Esophagus squamous epithelium (tissue), 5 donors: ENCODE measurements at places on chromosomes 11 and 22.

- no peak for DNase-seq
Measured at GRCh38 chr11:119486016-119486415, 63.0 kb upstream of the THY1 start.

DNA sequence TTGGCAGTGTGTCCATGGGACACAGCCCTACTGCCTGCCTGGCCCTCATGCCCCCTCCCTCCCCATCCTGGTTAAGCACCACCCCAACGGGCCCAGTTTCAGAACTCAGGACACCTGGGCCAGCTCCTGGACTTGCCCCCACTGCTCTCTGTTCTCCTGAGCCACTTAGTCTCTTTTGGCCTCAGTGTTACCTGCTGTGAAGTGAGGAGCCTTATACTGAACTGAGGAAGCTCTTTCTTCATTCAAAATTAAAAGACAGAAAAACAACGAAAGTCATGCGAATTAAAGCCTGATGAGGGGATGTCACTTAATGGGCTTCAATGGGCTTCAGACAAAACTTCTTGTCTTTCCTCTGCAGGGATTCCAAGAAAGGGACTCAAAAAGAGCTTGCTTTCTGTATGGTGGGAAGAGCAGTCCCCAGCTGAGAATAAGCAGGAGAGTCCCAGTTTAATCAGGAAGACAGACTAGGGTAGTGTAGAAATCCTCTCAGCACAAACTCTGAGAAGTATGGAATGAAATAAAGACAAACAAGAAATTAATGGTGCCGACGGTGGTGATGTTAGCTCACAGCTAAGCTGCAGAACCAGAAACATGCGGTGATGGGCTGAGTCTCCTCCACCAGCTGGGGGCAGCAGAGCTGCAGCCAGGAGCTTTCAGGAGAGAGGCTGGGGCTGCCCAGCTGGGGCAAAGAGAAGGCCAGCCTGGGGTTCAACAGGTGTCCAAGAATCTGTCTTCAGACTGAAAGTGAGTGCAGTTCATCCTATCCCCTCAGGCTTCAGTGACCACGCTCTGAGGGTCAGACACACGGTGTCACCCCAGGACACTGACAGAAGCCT is 101.0 kb downstream of the GGTLC2 start:
- no peak for DNase-seq

DNA sequence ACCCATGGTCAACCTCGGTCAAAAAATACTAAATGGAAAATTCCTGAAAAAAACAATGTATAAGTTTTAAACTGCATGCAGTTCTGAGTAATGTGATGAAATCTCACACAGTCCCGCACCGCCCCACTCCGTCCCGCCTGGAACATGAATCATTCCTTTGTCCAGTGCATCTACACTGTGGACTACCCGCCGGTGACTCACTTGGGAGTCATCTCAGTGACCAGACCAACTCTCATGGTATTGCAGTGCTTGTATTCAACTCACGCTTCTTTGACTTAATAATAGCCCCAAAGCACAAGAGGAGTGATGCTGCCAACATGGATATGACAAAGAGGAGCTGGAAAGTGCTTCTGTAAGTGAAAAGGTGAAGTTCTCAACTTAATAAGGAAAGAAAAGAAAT is 48.8 kb downstream of the ARHGAP32 start:
- DNase-seq: no peak

DNA sequence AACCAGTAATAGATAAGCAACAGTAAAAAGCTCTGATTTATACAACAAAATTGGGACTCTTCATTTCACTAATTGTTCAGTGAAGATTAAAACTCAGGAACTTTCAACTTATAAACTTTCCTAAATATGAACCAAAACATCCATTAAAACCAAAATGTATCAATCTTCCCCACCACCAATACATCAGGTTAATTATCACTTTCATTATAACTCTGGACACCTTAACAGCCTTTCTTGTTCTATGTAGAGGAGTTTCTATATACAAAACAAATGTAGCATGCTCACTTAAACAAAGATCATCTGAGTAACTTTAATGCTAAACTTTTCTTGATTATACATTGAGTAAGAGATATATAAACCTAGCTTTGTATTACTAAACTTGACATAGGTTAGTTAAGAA is 74.7 kb downstream of the ST14 start:
- no peak for DNase-seq

- no peak for DNase-seq
Measured at GRCh38 chr22:48849219-48849912, 978.3 kb downstream of the BRD1 start.

DNA sequence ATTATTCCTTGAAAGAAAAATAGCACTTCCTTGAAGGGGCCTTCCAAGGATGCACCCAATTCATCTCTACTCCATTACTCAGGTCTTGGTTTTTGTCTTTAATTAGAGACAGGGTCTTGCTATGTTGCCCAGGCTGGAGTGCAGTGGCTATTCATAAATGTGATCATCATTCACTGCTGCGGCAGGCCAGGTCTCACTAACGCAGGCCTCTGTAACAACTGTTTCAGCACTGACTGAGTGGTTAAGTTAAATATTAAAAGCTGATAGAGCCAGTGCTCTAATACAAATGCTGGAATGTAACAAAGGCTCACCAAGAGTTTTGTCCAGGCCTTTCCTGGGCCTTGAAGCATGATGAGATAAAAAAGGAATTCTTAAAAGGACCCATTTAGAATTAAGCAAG is 61.4 kb upstream of the GNAZ start:
- no peak for DNase-seq

DNA sequence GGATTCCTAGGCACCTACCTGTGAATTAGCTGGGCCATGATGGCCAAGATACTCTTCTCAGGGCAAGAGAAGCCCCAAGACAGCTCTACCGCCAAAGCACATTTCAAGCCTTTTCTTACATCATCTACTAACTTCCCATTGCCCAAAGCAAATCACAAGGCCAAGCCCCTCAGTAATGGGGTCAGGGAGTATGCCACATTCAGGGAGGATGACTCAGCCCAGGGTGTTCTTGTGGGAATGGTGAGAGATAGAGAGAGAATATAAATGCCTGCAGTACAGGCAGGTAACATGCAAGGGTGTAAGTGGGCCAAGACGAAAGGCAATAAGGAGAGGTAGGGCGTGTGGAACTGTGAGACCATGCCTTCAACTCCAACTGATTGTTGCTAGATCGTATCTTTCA is 162.5 kb upstream of the ISX start:
- no peak for DNase-seq

DNA sequence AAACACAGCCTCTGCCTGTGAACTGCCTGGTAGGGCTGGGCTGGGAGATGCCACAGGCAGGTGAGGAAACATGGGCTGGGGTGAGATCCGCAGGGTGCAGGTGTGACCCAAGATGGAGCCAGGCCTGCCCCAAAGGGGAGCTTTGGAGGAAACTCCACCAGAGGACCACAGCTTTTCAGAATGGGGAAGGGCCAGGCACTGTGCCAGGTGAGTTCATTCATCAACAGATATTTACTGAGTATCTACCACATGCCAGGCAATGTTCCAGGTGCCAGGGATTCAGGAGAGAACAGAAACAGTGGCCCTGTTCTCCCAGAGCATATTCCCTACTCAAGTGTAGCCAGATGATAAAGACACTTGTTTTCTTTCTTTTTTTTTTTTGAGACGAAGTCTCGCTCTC is 11.2 kb downstream of the RTN4RL2 start:
- DNase-seq: no peak

DNA sequence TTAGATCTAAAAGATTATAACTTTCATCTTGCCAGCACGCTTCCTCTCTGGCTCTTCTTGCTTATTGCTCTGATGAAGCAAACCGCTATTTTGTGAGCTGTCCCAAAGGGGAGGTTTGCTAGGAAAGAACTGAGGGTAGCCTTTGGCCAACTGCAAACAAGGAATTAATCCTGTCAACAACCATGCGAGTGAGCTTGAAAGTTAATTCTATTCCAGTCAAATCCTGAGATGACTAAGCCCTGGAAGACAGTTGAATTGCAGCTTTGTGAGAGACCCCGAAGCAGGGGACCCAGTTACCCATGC is 10.3 kb upstream of the RNF141 start:
- no peak for DNase-seq

GRCh38 chr11:78562398-78562797 is 12.3 kb downstream of the NARS2 start:
- no peak for DNase-seq

GRCh38 chr11:68396516-68396915 is 64.0 kb upstream of the PPP6R3 start:
- DNase-seq: no peak

GRCh38 chr11:64711956-64712362 is 11.0 kb downstream of the NRXN2 start:
- DNase-seq: no peak

DNA sequence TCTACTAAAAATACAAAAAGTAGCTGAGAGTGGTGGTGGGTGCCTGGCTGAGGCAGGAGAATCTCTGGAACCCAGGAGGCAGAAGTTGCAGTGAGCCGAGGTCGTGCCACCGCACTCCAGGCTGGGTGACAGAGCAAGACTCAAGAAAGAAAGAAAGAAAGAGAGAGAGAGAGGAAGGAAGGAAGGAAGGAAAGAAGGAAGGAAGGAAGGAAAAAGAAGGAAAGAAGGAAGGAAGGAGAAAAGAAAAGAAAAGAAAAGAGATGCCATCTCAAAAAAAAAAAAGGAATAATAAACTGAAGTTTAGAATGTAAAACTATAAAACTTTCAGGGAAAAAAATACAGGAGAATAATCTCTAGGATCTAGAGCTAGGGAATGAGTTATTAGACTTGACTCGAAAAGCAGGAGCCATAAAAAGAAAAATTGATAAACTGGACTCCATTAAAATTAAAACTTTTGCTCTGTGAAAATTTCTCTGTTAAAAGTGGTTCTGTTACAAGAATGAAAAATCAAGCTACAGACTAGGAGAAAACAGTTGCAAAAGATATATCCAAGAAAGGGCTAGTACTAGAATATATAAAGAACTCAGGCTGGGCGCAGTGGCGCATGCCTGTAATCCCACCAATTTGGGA is 13.4 kb upstream of the SEPTIN5 start:
- DNase-seq: no peak

DNA sequence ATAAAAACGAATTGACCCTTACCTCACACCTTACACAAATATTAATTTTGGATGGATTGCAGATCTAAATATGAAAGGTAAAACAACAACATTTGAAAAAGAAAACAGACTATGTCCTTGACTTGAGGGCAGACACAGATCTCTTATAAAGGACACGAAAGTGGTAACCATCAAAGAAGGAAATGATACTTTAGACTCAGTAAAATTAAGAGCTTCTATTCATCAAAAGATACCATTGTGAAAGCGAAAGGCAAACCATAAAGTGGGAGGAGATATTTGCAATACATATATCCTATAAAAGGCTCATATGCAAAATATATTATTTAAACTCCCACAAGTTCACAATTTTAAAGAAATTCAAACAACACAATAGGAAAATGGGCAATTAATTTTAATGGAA is 5.0 kb downstream of the HEPACAM start:
- no peak for DNase-seq

GRCh38 chr22:25453557-25453956 is 110.9 kb upstream of the GRK3 start:
- no peak for DNase-seq

DNA sequence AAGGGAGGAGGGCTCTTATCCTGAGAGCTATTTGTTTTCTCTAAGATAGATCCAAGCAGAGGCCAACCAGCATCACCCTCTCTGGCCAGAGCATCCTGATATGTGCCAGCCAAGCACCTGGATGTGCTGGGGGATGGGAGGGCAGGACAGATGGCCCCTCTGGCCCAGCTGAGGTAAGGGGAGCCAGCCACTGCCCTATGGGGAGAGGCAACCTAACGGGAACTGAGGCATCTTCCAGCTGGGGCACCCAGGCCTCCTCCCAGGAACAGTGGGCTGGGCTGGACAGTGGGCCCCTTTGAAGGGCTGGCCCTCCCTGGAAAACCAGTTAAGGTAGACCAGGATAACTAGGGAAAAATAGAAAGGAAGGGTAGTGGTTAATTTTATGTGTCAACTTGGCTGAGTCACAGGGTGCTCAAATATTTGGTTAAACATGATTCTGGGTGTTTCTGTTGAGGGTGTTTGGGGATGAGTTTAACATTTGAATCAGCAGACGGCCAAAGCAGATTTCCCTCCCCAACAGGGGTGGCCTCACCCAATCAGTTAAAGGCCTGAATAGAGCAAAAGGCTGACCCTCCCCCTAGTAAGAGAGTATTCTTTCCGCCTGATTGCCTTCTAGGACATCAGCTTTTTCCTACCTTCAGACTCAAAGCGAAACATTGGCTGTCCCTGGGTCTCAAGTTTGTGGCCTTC is 595.1 kb downstream of the BUD13 start:
- DNase-seq: no peak

DNA sequence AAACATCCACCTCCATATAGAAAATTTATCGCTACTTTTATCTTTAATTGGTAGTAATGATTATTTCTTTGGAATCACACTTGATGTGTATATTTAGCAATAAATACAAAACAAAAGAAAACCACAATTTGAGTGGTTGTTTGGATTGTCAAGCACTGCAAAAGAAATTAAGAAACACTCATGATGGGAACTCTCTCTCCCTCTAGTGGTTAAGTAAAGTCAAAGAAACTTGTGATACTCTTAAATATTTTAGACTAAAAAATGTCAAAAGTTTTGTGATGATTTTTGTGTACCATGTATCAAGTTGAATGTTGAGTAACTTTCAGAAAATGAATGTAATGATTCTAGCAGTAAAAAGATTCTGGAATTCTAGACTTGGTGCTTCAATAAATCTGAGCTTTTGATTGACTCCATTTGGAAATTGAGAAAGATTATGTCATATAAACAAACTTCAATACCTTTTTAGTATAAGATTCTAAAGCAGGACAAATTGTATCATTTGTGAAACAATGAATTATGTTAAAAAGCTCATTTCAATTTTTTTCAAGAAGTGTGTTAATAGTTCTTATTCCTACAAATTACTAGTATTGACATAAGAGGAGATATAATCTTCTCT is 20.8 kb downstream of the MUC15 start:
- DNase-seq: no peak

DNA sequence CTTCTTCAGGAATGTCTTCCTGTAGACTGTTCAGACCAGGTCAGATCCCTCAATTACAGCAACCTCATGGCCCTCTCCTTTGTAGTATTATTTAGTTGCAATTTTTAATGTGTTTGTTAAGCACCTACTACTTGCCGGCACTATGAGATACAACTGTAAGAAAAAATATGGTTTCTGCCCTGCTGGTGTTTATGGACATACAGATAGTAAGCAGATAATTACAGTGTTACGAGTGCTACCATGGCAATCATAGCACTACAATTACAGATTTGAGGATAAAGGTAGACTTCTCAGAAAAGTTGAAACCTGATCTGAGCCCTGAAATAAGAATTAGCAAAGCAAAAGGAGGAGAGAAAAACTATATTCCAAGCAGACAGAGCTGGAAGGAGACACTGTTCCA is 2.8 kb downstream of the LRRC51 start:
- DNase-seq: no peak
